T-helper 2 cell treated with Interferon-gamma antibody and Interleukin-4, amounts not matched to agents 100 ng/mL and 5 ng/mL, for 36 hours (primary cell): ENCODE measurements at places on chromosomes 5 and 9. TPM values are rescaled to one million over a fixed set of nuclear protein-coding genes. Genes with fewer than 3 reads are reported as not detected.

The MCC gene
- 3.2 and 3.8 TPM in 2 replicates for total RNA-seq

The GFI1B gene
- total RNA-seq = not detected in 2 replicates

The PCDHGB7 gene
- total RNA-seq = 0.20 and 0.39 TPM in 2 replicates

The RPS14 gene
- total RNA-seq = 2,302 and 2,378 TPM in 2 replicates

The PCDHGB5 gene
- total RNA-seq = 0.55 and 0.61 TPM in 2 replicates

The NFIL3 gene
- total RNA-seq = 50.9 and 54.1 TPM in 2 replicates

The COL23A1 gene
- total RNA-seq = 0.07 and 0.09 TPM in 2 replicates

The LTC4S gene
- total RNA-seq = 2.3 and 3.1 TPM in 2 replicates

The MYORG gene
- total RNA-seq = 1.0 and 1.2 TPM in 2 replicates

The RGMB gene
- 0.14 and 0.48 TPM in 2 replicates for total RNA-seq

The GABRA1 gene
- total RNA-seq = not detected in 2 replicates

The PKN3 gene
- 12.9 and 13.8 TPM in 2 replicates for total RNA-seq

The LECT2 gene
- not detected in 2 replicates for total RNA-seq

The PCDHGA5 gene
- 0.41 and 0.55 TPM in 2 replicates for total RNA-seq

The NREP gene
- 25.8 and 30.3 TPM in 2 replicates for total RNA-seq

The GPX3 gene
- total RNA-seq = not detected in 2 replicates

The PPP6C gene
- total RNA-seq = 50.6 and 57.1 TPM in 2 replicates

The TMOD1 gene
- total RNA-seq = 0.68 and 1.1 TPM in 2 replicates
